Stimulated activated CD4-positive, alpha-beta T cell treated with anti-CD3 and anti-CD28 coated beads, Interleukin-15, amount 100 ng/mL, for 24 hours (primary cell): ENCODE measurements at places on chromosomes 12 and 14.

DNA sequence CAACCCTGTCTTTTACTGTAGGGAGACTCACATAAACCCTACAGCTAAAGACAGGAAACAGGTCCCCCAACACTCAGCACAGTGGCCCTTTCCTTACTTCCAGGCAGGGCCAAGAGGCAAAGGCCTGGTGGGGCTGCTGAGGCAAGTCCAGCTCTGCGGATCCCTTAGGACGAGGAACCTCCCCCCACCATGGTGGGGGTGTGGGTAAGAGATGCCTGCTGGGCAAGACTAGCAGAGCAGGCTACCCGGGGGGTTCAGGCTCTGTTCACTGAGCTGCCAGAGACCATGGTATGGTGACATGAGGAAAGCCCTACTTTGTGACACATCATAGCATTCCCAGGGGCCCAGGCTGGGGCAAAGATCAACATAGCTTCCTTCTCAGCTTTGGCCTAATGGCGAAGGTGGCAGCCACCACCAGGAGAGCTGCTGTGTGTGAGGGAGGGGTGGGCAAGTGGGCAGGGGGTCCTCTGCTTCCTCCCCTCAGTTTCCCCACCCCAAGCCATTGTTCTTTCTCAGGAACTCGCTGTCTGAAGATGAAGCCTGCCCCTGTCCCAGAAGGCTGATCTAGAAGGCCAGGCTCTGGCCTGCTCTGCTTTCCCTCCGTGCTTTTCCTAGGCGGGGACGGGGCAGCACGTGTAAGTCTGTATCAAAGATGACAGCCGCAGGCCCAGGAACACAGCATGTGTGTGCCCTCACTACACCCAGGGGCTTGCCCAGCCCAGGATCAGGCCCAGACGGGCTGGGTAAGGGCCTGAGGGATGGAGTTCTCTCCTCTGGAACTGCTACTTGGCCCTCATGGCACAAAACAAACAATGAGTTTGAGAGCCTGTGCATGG lies 10.1 kb upstream of the TINF2 start:
- no peak for DNase-seq

- DNase-seq: no peak
Measured at GRCh38 chr14:105909046-105909827, 382.9 kb downstream of the TMEM121 start.

DNA sequence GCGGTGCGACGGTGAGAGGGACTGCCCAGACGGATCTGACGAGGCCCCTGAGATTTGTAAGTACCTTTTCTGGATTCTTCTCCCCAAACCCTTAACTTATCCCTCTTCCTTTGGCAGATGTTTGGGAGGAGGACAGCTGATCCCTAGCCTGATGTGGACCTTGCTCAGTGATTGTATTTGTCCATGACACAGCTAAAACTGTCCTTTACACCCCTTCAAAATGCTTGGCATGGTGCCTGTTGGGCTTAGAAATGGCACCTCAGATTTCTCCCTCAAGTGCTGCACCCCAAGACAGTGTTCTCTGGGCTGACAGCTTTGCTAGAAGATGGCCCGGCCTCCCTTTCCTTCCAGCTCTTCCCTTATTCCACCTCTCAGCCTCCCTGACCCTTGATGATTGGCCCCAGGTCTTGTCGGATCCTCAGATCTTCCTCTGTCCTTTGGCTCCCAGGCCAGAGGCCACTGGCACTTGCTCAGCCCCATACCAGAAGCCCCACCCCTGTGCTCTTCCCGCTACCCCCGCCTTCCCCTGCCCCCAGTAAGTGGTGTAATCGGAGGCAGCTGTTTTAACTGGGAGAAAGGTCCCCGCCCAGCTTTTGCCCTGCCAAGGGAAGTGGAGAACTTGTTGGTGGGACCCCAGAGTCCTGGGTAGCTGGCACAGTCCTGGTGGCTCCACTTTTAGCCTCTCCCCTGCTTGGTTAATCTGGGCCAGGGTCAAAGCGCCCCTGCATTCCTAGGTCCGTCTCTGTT lies 8.7 kb downstream of the LRP1-AS start:
- no peak for DNase-seq

DNA sequence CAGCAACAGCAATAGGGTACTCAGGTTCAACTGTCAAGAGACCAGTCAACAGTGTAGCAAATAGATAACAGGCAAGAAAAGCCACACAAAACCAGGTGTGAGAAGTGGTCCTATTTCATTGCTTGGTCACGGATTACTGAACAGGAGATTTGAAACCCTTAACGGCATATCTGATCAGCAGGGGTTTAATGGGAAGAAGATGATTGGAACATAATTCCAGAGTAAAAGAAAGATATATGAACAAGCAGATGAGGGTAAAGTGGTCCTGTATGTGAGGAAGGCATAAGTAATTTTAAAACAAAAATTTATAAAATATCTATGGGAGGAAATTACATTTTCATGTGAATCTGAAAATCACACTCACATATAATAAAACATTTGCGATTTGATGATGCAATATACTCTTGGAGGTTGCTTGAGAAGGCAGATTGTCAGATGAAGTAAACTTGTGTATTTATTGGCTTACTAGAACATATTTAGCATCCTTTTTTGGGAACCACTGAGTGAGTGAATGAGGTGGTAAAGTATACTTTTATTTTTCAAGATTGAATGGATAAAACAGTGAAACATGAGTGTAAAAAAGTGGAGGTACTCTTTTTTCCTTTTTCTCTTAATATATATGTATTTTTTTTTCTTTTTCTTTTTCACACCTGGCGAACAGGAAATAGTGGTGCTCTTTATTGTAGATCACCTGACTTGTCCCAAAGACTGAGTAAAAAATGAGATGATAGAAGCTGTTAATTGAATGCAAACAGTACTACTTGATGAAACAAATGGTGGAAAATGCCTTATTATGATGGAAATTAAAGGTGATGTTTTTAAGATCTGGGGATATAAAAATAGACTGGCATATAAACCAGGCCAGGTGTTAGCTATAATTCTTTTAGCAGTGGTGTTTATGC lies 21.6 kb upstream of the SDR39U1 start:
- DNase-seq: no peak

DNA sequence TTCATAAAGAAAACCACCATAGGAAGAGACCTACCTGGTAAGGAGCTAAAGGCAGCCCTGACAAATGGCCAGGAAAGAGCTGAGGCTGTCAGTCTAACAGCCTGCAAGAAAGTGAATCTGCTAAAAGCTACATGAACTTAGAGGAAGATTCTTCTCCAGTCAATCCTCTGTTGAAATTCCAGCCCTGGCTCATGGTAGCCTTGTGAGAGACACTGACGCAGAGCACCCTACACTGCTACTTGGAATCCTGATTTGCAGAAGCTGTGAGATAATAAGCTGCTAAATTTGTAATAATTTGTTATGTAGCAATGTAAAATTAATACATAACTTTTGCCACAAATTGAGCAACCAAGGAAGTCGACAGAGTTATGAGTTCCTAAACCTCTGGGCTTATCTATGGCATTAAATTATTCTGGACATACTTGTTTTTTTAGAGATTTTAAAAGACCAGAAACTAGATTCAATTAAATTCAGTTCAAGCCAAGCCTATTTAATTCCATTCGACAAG lies 257.0 kb downstream of the ETNK1 start:
- DNase-seq: no peak

DNA sequence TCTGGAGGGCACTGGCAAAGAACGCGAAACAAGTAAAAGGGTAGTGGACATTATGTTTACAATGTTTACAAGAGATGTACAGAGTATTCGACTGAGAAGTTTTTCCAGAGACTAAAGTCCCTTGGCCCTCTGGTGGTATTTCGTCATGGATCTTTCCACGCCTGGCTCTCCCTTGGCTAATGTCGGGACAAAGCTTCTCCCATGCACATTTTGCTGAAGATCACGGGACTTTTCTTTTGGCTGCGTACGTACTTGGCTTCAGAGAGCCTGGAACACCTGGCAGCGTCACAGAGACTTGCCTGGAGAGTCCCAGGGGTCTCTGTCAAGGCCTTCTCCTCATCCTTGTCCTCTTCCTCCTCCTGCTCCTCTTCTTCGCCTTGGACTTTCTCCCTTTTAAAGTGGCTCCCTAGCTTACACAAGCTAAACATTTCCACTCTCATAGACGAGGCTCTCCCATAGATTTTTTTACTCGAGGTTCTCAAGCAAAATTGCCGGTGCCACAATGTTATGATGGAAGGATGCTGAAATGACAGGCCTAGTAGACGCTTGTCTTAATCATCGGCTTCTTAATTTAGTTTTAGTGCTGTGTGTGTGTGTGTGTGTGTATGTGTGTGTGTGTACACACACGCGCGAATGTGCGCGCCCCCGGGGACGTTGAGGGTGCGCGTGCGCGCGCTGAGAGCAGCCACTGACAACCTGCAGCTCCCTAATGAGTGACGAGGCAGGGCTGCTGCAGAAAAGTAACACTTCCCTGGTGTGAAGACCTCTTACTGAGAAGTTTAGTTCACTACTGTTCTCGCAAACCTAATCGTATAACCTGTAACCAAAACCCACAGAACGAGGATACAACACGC lies 4.9 kb upstream of the FOXG1 start:
- DNase-seq: no peak

GRCh38 chr14:103423050-103423461 lies 37.8 kb downstream of the MARK3 start:
- DNase-seq: no peak

- no peak for DNase-seq
Measured at GRCh38 chr12:22018860-22019259, 27.2 kb upstream of the CMAS start.

GRCh38 chr14:20460458-20461224 lies 593 bp downstream of the PIP4P1 start:
- peak; percentile 61 for DNase-seq

- DNase-seq: no peak
Measured at GRCh38 chr12:97572220-97572619, 109.6 kb downstream of the RMST start.

DNA sequence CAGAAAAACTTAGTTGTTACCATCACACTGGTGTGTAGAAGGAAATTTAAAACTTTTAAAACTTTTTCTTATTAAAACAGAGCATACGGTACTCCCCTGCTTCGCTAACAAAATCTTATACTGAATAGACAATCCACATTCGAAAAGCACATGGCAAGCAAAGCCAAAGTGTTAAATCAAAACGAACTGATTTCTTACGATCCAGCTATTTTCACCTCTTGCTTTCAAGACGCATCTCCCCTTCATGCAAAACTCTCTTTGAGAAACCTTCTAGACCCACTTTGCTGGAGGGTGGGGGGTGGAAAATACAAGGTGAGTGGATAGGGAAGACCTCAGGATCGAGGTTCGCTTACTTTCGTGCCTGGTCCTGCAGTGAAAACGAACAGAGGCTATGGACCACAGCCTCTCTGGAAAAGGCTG lies 328 bp downstream of the INTS13 start:
- DNase-seq: no peak

DNA sequence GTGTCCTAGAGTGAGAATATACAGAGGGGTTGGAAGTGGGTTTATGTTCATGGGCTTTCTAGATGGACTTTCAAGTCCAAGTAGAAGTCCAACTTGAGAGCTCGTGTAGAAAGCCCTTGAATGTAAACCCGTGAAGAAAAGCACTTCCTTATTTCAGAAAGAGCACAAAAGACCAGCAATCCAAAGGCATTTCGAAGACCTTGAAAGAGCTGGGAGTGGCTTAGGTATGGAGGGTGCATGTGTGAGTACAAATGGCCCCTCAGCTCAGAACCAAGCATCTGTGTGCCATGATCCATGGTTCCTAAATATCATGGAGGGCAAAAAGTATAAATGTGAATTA lies 160.7 kb downstream of the ETV6 start:
- DNase-seq: no peak

DNA sequence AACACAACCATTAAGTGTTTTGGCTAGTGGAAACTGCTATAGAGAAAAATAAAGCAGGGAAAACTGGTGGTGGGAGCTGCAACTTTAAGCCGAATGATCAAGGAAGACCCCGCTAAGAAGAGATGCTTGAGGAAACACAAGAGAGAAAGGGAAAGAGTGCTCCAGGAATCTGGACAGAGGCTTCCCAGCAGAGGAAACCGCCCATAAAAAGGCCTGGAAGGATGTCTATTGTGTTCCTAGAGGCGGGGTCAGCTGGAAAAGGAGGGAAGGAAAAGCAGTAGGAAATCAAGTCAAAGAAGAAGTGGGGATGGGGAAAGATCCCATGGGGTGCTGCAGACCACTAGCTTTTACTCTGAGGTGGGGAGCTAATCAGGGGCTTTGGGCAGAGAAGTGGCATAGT lies 12.4 kb downstream of the SLC2A13 start:
- no peak for DNase-seq

DNA sequence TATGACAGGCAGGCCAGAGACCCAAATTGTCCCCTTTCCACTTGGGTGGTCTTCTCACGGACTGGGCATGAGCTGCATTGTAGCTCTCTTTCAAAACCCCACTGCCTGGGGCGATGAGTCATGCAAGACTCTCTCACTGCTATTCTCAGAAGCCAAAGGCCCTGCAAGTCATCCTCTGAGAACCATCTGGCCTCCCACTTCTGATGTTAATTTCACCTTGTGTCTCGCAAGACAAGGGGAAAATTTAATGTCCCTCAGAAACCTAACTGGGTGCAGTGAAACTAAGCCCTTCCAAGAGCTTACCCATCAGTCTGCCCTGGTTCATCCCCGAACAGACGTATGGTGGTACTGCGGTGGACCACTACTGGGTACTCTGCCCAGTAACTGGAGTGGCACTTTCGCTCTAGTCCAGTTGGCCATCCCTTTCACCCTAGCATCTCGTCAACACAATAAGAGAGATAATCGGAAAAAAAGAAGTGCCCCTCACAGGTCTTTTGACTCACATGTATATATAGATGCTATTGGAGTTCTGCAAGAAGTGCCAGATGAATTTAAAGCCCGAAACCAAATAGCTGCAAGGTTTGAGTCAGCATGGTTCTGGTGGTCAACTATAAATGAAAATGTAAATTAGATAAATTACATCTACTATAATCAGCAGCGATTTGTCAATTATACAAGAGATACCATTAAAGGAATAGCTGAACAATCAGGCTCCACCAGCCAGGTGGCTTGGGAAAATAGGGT lies 31.3 kb upstream of the LALBA start:
- no peak for DNase-seq

GRCh38 chr12:15446807-15447206 lies 124.5 kb downstream of the PTPRO start:
- DNase-seq: peak; percentile 3

GRCh38 chr12:129765719-129766118 lies 138.1 kb downstream of the TMEM132D start:
- no peak for DNase-seq

- DNase-seq: no peak
Measured at GRCh38 chr12:124536641-124537040, 30.8 kb downstream of the NCOR2 start.

GRCh38 chr12:123671876-123672275 lies 963 bp downstream of the TCTN2 start:
- DNase-seq: no peak

- peak; percentile 30 for DNase-seq
Measured at GRCh38 chr12:48001505-48002413, 2.5 kb downstream of the COL2A1 start.

GRCh38 chr12:94220804-94221203 lies 72.4 kb downstream of the PLXNC1 start:
- no peak for DNase-seq

GRCh38 chr12:8226355-8226754 lies 1.1 kb downstream of the FAM90A1 start:
- DNase-seq: no peak

GRCh38 chr12:52906191-52906601 lies 1.3 kb upstream of the KRT8 start:
- DNase-seq: no peak

GRCh38 chr12:84757978-84758377 lies 154.6 kb downstream of the SLC6A15 start:
- no peak for DNase-seq

GRCh38 chr14:61653507-61653906 lies 41.8 kb upstream of the HIF1A start:
- DNase-seq: no peak
